ENCODE measurements at places on chromosomes 16 and 17.

DNA sequence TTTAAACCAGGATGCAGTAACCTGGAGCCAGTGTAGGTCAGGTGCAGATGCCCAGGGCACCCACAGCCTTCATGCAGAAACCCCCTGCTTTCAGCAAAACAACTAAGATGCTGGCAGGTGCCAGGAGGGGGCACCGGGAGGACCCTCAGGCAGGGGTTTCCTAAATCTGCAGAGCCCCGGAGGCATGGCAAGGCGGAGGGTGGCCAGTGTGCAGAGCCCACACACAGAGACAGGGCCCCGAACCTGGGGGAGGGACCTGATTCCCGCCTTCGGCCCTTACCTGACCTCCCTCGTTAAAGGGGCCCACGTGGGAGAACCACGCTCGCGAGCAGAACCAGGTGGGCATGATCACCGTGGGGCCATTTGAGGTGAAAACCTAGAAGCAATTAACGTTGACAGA, 114.0 kb upstream of the METRNL start:
- DNase-seq: no peak

DNA sequence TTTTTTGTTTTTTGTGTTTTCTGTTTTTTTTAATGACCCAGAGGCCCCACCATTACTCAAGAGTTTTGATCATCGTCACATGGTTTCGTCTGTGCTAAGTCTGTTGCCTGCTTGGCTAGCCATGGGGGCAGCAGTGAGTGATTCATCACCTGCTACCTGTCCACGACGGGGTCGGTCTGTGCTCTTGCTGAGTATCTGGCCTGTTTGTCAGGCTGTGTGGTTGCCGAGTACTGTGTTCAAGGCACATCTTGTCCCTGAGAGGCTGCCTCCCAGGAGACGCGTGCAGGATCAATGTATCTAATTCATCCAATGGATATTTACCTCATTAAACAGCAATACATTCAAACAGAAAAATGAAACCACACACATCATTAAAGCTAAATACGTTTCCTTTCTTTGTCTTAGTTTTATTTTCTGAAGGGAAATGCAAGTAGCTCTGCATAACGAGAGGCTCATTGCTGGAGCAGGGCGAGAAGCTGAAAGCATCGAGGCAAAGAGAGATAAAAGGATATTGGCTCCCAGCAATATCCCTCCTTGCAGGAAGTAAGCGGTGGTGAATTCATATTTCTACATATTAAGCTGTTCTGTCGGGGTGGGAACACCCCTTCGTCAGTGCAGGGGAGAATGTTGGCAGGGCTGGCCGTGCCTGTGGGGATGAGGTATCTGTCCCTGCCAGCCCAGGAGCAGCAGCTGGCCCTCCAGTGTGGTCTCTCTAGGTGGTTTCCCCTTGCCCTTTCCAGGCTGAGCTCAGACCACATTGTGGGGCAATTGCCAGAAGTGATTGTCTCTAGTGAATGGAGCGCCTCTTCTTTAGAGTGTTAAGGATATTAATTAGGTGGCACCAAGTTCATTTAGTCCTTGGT, 166.2 kb upstream of the ASIC2 start:
- no peak for DNase-seq

- DNase-seq: no peak
Observed at GRCh38 chr17:44932787-44933097, 14.8 kb downstream of the KIF18B start.

DNA sequence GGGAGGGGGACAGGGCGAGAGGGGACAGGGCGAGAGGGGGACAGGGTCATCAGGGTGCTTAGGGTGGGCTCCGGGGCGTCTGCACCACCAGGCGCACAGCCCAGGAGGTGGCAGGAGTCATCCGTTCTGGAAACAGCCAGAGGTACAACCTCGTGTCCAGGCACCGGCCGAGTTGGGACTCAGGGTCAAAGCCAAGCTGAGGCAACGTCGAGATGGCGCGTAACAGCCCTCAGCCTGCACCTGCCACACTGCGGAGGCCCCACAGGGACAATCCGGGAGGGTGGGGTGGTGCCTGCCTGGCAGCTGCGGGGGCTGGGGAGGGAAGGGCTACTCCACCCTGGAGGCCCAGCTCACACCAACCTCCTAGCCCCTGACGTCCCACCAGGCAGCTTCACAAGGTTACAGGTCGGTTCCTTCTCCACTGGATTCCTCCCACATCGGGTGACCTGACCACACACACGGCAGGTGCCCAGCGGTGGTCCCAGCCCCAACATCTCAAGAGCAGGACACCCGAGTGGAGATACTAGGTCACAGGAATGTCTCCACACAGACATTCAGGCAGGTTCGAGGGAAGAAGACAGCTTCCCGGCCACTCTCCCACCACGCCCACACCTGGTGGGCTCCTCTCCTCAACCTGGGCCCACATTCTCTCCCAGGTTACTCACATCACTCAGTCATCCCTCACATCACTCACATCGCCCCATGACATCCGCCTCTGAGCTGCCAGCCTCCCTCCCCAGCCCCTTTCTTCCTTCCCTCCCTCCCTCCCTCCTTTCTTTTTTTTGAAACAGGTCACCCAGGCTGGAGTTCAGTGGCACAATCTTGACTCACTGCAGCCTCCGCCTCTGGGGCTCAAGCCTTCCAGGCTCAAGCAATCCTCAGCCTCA, 47.3 kb downstream of the RPH3AL start:
- no peak for DNase-seq

DNA sequence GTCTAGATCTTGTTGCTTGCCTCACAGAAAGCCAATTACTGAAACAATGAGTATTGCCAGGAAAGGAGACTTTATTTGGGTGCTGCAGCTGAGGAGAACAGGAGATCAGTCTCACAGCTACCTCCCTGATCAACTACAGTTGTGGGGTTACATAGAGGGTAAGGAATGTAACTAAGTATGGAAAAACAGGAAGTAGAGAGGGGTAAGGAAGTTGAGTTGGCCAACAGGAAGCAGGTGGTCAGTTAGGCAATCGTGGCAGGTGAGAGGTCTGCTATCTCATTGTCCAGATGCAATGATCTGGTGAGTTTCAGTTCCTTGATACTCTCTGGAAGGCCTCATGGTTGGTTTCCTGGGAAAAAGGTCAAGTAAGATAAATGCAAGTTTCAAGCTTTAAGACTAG, 333.1 kb upstream of the GOT2 start:
- peak; percentile 81 for DNase-seq

DNA sequence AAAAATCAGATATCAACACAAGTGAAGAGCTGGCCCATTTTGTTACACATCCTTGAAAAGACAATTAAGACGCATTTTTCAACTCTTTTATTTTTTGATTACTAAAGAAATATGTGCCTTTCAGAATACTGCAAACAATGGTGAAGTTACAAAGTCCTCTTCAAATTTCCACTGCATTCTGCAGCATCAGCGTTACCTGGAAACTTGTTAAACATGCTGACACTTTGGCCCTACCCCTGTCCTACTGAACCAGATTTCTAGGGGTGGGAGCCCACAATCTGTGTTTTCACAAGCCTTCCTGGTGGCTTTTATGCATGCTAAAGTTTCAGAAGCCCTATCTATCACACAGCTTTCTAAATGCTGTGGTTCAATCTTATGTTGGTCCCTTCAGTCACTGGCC, 4.5 kb upstream of the CCL14 start:
- no peak for DNase-seq

GRCh38 chr17:4045487-4045886, 81.2 kb upstream of the ATP2A3 start:
- no peak for DNase-seq

- DNase-seq: no peak
Observed at GRCh38 chr17:8489841-8490240, 54.2 kb downstream of the NDEL1 start.

GRCh38 chr17:37740915-37741314, 3.9 kb downstream of the HNF1B start:
- DNase-seq: no peak

- DNase-seq: no peak
Observed at GRCh38 chr16:76899767-76900166, 291.2 kb upstream of the MON1B start.

- no peak for DNase-seq
Observed at GRCh38 chr16:49344401-49344800, 29.2 kb upstream of the C16orf78 start.

GRCh38 chr16:13527332-13527731, 392.6 kb upstream of the ERCC4 start:
- DNase-seq: no peak

DNA sequence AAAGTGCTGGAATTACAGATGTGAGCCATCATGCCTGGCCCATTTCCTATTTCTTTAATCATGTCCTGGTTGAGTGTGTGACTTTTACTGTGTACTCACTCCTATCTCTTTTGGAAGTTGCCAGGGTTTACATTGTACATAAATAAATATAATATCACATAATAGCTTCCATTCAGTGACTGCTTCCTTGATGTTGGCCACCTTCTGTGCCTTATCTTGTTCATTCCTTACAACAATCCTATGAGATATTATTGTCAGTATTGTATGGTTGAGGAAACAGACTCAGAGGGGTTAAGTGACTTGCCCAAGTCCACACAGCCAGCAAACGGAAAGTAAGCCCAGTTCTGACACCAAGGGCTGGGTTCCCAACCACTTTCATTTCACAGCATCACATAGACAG, 16.9 kb downstream of the TMC5 start:
- no peak for DNase-seq

DNA sequence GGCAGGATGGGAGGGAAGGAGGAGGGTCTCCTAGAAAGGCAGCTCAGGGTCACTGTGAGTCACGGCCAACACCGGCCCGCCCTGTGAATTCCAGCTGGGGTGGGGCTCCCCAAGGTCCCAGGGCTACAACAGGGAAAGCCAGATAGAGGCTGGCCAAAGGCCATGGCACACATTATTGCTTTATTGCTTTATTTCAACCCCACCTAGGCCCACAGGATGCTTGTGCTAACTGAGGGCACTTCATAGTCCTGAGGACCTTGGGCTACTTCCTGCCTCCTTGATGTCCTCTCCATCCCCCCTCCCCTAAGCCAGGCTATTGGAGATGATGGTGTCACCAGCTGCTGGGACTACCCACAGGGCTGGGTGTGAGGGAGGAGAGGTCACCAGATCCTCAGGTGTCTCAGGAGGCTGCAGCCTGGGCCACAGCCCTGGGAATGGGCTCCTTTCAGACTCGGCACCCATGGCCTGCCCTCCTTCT, 26.1 kb downstream of the LRRC75A start:
- DNase-seq: no peak

DNA sequence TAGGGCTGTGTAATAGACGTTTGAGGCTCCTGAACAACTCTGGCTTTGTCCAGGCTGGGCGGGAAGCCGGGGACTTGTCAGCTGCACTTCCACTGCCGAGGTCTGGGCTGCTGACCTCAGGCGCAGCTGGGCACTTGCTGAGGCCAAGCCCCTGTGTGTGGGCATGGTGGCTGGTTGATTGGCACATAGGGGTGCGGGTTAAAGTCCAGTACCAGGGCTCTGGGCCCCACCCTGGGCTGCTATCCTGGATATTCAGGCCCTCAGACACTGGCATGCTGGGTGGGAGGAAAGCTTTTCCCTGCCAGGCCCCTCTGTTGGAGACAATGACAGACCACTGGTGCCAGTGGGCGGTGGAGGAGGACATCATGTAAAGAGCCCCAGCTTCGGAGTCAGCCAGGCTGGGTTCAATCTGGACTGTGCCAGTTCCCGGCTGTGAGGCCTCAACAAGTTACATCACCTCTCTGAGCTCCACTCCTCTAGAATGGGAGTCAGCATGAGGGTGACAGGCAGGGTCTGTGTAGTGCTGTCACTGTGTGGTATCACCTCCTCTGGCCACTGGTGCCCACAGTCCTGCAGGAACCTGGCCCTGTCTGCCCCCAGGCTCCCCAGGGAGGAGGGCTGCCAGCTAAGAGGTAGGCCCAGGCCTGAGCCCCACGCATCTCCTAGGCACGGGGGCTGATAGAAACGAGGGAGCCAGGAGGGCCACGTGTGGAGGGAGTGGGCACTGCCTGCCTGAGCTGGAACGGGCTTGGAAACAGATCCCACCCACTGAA, 42.5 kb downstream of the PSME3IP1 start:
- DNase-seq: no peak

DNA sequence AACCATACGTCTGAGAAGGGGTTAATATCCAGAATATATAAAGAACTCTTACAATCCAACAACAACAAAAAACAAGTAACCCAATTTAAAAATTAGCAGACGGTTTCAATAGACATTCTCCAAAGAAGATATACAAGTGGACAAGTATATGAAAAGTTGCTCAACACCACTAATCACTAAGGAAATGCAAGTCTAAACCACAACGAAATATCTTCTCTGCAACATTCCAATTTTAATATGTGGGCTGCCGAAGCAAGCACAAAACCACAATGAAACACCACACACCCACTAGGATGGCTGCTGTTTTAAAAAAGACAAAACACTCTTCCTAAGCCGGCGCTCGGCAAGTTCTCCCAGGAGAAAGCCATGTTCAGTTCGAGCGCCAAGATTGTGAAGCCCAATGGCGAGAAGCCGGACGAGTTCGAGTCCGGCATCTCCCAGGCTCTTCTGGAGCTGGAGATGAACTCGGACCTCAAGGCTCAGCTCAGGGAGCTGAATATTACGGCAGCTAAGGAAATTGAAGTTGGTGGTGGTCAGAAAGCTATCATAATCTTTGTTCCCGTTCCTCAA, 5.9 kb upstream of the SLC13A2 start:
- no peak for DNase-seq

GRCh38 chr17:42087042-42087701, 11.1 kb downstream of the ZNF385C start:
- DNase-seq: no peak

DNA sequence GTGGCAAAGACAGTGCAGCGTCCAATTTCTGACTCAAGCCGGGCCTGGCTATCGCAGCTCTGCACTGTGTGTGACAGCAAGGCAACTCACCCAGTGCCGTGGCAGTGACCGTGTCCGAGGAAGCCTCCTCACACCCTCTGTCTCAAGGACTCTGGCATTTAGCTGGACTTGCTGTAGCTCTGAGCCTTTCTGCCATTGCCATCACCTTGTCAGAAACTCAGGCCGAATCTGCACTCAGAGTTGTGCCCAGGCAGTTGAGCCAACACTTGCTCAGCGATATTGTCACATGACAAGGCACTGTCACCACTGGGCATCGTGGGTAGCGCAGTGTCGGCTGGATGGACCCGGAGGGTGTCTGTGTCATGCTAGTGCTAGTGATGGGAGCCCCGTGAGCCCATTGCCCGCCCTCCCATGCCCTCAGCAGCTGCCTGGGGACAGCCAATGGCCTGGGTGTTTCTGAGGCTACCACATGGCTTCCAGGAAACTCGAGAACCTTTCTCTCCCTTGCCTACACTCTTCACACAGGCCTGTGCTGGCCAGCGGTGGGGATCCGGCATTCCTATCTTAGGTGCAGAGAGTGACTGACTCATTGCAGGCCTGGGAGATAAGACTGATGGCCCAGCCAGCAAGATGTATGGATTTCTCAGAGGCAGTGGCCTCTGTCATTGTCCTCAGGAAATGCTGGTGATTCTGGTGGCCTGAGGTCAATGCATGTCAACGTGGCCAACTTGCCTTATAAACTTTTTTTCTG, 22.1 kb upstream of the STH start:
- DNase-seq: no peak

DNA sequence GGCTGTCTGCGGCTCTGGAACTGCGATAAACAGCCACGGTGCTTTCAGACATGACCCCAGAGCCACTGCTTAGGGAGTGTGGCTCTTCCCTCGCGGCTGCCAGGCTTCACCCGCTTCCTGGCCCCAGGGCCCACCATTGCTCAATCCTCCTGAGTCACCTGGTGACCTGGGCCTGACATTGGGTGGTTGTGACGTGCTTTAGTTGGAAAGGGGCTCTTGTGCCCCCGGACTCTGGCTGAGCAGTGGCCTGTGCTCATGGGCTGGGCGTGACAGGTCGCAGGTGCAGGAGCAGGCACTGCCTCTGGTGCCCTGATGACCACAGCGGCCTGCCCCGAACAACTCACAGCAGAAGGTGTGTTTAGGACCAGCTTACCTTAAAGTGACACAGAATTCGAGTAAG, 8.6 kb upstream of the NUDT16L1 start:
- no peak for DNase-seq

All from hematopoietic multipotent progenitor cell (in vitro differentiated cells).